ENCODE measurements at places on chromosomes 4 and X.

GRCh38 chr4:91064157-91064853, 937.1 kb downstream of the CCSER1 start:
- DNase-seq = peak; percentile 80

DNA sequence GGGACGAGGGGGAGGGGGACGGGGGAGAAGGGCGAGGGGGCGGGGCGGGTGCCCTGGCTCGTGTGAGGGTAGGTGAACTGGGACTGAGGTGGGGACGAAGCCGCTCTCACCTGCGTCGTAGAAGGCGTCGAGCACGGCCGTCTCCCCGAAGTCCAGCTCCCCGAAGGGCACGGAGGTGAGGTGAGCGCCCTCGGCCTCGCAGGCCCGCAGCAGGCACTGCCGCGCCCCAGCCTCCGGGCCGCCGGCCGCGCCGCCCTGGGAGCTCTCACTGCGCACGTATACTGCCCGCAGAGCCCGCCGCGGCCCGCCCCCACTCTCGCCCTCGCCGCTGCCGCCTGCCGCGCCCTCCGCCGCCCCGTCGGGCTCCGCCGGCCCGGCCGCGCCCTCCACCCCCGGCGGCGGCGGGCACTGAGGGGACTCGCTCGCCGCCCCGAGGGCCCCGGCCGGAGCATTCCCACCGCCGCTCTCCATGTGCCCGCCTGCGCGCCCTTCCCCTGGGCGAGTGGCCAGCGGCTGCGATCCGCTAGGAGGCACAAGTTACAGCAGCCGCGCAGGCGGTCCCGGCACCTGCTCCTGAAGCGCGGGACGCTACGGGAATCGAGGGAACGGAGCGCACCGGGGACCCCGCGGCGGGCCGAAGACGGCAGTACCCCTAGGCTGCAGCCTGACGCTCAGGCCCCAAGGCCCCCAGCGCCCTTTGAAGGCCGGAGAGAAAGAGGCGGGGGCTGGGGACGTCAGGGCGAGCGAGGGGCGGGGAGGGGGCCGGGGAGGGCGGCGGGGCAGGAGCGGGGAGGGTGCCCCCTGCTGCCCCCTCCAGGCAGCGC, at the start of gene MAP3K15:
TSS of gene MAP3K15 (minus strand) at position 718 of the 824 bp plus-strand sequence. CDS start at position 471, 247 bp downstream.
- peak; percentile 6 for DNase-seq

- DNase-seq = no peak
These were observed 433.1 kb downstream of the ZIC3 start for GRCh38 chrX:137999071-137999470.

DNA sequence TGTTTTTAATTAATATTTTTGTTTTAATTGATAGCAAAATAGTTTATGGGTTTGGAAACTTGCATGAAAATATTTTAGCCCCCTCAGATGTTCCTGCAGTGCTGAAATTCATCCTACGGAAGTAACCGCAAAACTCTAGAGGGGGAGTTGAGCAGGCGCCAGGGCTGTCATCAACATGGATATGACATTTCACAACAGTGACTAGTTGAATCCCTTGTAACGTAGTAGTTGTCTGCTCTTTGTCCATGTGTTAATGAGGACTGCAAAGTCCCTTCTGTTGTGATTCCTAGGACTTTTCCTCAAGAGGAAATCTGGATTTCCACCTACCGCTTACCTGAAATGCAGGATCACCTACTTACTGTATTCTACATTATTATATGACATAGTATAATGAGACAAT, 40.4 kb downstream of the MAP7D3 start:
- no peak for DNase-seq

GRCh38 chrX:131262738-131263679, 26.1 kb downstream of the IGSF1 start:
- DNase-seq = no peak

- DNase-seq = peak; percentile 31
These were observed 71.9 kb downstream of the GC start for GRCh38 chr4:71711985-71712348.

GRCh38 chr4:42627885-42628646, 28.8 kb downstream of the ATP8A1 start:
- no peak for DNase-seq

GRCh38 chr4:87567191-87567590, 38.0 kb upstream of the SPARCL1 start:
- DNase-seq = no peak

DNA sequence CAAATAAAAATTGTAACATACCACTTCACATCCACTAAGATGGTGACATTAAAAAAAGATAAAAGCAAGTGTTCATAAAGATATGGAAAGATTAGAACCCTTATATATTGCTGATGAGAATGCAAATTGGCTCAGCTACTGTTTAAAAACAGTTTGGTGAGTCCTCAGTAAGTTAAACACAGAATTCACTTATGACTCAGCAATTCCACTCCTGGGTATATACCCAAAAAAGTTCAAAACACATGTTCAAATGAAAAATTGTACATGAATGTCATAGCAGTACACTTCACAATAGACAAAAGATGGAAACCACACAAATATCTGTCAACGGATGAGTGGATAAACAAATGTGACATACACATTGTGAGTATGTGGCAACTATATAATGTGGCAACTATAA, 39.0 kb downstream of the GABRA3 start:
- DNase-seq = no peak

DNA sequence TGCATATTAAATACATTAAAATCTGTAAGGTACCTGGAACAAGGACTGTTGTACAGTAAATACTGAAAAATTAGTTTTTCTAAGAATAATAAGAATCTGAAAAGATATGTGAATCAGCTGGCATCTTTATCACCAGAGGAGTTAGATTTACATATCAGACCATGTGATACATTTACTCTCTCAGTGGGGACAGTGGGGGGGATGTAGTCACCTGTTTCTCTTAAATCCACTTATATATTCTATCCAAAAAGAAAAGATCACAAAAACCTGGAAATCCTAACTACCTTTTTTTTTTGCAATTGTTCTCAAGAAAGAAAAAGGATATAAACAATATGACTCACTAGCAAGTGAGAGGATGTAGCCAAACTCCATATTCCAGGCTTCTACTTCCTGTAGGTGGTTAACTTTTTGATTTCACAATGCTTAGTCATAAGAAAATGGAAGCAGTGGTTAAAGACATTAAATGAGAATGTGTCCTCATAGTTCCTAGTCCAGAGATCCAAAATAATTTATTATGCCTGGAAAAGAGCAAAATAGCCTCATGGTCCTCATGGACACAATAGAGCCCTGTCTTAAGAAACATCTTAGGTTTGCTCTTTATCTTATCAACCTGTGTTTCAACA, 22.5 kb upstream of the MYOZ2 start:
- peak; percentile 94 for DNase-seq

DNA sequence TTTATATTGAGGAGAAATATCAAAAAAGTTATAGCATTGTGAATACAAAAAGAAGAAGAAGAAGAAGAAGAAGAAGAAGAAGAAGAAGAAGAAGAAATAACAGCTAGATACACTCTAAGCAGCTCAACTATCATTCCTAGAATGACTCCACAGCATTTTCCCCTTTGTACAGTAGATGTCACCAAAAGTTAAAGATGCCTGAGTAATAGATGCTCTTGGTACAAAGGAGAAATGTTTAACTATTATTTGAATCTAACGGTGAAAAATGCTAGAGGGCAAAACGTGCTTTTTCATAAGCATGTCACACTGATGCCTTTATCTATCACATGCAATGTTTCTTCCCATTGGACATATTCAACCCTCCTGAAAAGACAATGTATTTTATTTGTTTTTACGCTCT, 178.4 kb upstream of the GPRIN3 start:
- DNase-seq = peak; percentile 54

- DNase-seq = no peak
These were observed 13.3 kb downstream of the APLN start for GRCh38 chrX:129641469-129641868.

- DNase-seq = no peak
These were observed 18.2 kb downstream of the SHROOM2 start for GRCh38 chrX:9804444-9804843.

GRCh38 chr4:15254236-15254880, 173.5 kb upstream of the C1QTNF7 start:
- DNase-seq = no peak

GRCh38 chr4:176945334-176945733, 152.6 kb upstream of the VEGFC start:
- DNase-seq = peak; percentile 49

DNA sequence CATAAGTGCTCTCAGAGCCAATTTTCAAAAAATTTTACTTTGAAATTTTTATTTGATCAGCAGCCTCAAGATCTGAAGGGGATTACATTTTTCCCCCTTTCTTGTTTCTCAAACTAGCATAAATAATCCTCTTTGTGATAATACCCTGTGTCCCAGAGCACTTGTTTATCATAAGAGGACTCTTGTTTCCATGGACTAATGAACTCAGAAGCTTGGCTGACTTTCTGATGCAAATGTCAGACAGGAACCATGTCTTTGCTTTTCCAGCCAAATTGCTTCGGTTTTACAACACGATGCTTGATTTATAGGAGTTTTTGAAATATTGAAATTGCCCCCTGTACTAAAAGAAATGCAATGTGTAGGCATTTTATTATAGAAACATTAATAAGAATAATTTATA, 859.3 kb upstream of the LCORL start:
- no peak for DNase-seq

- no peak for DNase-seq
These were observed 157.5 kb upstream of the ATOH1 start for GRCh38 chr4:93671093-93671492.

GRCh38 chr4:3197366-3198105, 51.4 kb upstream of the MSANTD1 start:
- DNase-seq = no peak

DNA sequence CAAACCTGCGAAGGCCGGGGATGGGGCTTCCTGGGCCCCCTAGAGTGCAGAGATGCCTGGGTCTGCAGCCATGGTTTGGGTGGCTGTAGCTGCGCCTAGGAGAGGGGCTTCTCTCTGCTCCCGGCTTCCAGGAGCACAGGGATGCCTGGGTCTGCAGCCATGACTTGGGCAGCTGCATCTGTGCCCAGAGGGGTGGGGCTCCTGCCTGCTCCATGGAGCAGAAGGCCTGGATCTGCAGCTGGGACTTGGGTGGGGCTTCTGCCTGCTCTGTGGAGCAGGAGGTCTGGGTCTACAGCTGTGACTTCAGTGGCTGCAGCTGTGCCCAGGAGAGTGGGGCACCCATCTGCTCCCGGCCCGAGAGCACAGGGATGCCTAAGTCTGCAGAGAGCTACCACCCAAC, 20.8 kb downstream of the SPON2 start:
- no peak for DNase-seq

- no peak for DNase-seq
These were observed 2110.0 kb downstream of the PCDH7 start for GRCh38 chr4:32830160-32830559.

DNA sequence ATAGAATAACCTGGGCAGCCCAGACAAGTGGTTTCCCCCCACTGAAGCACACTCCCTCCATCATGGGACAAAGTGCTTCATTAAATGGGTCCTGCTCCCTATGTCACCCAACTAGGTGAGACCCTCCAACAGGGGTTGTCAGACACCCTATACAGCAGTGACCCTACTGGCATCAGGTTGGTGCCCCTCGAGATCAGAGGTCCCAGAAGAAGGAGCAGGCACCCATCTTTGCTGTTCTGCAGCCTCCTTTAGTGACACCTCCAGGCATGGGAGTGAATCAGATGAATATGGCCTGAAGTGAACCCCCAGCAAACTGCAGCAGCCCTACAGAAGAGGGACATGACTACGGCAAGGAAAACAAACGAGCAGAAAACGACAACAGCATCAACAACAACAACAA, 11.1 kb downstream of the NELFA start:
- no peak for DNase-seq

- no peak for DNase-seq
These were observed 616.2 kb upstream of the GRIA3 start for GRCh38 chrX:122567911-122568310.

All from mesenchymal stem cell (in vitro differentiated cells and primary cell).